GM04504 (cell line): ENCODE measurements at places on chromosomes 6 and 20.

DNA sequence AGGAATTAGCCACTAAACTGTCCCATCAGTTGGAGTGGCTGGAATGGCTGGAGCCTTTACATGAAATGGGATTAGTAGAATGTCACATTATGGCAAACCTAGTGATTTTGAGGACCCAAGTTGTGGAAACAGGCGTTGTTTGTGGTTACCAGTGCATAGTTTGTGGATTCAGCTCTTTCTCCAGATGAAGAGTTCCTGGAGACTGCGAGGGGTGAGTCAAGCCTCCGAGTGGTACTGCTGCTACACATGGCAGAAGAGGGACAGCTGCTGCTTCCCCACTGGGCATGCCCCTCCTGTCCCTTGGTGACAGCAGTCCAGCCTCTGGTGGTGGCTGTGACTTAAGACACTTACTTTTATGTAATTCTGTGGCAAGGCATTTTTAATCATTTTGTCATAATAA, 94.2 kb upstream of the SCP2D1 start:
- peak; percentile 43 for DNase-seq

GRCh38 chr6:10838794-10839333, 525 bp upstream of the MAK start:
- DNase-seq: no peak

DNA sequence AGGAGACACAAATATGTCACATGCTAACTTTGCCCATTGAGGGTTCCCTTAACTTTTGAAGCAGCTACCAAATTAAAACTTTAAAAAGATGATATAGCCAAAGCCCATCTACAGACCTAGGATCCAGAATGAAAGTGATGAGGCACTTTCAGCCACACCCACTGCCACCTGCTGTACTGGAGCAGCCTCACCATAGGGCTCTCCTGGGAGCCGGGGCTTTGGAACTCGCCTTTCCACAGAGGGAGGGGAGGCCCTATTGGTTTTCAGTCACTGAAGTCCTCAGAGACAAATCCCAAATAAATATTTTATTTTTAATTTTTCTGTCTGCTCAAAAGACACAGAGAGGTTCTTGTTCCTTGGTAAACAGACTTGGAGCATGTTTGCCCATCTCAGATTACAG, 238.1 kb upstream of the TAB2 start:
- no peak for DNase-seq

DNA sequence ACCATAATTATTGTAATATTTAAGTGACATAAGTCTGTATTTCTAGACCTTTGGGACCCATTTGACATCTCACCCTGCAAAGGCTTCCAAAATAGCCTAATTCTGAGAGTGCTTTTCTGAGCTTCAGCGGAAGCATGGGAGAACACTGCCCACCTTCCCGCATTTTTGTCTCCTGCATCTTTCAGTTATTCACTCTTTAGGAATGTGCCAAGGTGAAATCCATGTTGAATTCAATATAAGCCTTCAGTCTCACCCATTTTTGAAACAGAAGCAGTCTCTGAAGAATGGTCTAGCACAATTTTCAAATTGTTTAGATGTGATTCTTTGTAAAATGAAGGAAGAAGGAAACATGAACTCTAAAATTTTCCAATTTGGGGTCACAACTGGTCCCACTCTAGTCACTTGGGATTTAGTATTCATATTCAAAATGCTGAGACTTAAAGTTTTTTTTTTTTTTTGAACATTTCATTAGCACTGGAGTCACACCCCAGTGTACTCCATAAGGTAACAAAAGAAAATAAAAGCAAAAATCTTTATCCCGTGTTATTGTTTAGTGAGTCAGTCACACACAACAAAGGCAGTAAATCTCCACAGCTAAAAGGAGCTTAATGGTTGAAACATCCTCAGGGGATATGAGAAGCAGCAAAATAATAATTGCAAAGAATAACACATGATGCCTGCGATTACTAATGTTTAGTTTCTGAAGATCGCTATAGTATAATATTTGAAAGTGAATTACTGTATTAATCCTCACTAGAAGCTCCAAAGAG, 479.9 kb upstream of the BTBD3 start:
- no peak for DNase-seq

DNA sequence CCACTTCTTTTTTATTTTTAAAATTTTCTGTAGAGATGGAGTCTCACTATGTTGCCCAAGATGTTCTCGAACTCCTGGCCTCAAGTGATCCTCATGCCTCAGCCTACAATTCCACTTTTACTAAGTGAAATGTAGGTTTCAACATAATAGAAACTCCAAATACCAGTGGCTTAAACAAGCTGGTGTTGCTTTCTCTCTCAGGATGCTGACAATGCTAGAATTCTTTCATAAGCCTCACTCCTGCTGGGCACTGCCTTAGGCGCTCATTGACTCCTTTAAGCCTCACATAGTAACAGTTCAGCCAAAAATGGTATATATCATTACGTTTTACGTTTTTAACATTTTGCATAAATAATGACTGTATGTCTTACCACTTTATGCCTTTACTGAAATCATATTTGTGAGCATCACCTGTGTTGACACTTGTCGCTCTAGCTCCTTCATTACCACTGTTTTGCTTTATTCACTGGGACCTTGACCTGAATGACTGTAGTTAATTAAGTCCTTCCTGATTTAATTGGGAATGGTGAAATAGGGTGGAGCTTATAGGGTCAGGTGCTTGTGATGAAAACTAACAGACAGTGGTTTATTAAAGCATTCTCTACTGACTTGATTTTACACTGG, 3.9 kb upstream of the CST9 start:
- DNase-seq: no peak

DNA sequence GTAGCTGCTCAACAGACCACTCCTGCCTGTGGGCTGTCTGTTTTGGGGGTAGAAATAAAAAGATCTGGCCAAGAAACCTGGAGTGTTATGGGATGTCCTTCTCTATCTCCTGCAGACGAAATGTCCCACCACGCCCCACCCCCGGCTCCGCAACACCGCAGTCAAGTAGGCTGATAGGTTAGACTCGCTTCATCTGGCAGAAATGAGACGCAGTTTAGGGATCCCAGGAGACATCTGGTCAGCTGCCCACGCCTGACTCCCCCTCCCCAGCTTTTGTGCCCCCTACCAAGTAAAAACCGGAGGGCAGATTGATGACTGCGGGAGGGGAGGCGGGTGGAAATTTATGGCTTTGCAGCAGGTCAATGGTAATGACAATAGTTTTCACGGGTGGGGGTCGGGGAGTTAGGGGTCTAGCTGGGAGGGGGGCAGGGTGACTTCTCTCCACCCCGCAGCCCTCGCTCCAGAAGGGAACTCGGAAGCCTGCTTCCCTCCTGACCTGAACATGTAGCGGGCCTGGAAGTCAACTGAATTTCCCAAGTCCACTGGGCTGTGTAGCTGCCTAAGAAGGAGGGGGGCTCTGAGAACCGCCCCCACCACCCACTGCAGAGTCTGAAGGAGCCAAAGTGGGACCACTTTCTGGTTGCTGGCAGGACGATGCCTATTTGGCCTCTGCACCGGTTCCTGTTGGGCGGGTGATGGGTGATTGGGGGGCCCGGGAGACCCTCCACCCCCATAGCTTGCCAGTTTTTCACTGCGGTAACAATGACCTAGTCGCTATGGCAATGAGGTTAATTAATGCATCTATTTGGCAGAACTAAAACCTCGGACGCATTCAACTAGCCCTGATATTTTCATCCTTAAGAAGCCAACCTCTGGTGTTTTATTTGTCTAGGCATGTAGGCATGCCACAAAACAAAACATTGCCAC, 25.7 kb downstream of the PMEPA1 start:
- DNase-seq: no peak

DNA sequence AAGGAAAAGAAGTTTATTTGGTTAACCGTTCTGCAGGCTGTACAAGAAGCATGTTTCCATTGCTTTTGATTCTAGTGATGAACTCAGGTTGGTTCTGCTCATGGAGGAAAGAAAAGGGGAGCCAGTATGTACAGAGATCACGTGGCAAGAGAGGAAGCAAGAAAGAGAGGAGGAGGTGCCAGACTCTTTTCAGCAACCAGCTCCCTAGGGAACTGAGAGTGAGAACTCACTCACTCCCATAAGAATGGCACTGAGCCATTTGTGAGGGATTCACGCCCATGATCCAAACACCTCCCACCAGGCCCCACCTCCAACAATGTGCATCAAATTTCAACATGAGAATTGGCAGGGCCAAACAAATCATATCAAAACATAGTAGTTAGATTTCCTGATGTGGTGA, 649.1 kb downstream of the EPM2A start:
- DNase-seq: no peak

- no peak for DNase-seq
These were observed 2.0 kb downstream of the MMP9 start for GRCh38 chr20:46010491-46011391.

DNA sequence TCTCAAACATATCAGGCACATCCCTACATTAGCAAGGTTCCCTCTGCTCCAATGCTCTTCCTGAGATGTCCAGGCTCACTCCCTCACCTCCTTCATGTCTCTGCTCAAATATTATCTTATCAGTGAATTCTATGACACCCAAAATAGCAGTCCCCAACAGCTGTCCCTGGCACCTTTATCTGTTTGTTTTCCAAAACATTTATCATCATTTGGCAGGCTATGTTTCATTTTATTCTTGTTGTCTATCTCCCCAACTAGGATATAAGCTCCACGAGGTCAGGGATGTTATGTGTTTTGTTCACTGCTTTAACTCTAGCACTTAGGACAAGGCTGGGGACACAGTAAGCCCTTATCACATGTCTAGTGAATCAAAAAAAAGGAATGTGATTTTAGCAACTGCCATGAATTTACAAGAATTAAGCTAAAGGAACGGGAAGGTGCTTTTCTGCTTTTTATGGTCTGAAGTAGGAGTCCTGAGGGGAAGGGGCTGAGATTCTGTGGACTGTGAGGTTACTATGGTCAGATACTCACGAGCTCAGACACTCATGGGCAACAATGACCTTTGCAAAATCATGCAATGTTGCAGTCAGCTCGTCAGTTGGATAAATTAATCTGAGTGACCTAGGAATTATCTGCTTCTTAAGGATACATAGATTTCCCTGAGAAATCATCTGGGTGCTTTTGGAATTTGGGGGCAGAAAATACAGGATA, 1.9 kb upstream of the IL22RA2 start:
- DNase-seq: no peak

DNA sequence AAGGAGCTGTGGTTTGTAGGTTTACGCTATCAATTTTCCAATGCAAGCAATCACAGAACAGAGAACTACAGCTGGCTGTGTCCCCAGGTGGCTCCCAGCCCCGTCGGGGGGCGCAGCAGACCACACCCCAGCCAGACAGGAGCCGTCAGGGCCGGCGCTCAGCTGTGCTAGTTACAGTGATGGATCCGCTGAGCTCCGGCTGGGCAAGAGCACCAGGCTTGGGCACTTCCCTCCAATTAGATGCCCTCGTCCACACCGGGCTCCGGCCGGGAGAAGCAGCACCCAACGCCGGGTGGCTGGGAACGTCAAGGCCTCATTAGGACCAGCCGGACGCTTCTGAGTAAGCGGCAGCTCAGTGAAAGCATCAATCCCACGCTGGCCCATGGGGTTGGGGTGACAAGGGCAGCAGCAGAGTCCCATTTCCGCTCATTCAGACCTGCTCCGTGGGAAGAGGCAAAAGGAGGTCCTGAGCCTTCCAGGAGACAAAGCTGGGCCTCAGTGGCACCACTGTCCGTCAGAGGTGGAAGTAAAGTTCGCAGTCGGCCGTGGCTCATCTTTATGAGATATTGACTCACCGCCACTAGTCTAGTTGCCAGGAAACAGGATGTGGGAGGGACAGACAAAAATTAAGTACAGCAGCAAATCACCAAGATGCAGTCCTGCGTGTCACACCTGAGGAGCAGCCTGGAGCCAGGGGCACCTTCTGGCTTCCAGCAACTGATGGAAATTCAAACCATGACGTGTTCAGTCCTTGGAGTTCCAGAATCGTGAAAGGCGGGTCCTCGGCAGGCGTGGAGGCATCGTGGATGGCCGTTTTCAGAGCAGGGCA, 164.1 kb downstream of the TAF4 start:
- DNase-seq: peak; percentile 4

- no peak for DNase-seq
These were observed 154.7 kb downstream of the JARID2 start for GRCh38 chr6:15400572-15401004.

DNA sequence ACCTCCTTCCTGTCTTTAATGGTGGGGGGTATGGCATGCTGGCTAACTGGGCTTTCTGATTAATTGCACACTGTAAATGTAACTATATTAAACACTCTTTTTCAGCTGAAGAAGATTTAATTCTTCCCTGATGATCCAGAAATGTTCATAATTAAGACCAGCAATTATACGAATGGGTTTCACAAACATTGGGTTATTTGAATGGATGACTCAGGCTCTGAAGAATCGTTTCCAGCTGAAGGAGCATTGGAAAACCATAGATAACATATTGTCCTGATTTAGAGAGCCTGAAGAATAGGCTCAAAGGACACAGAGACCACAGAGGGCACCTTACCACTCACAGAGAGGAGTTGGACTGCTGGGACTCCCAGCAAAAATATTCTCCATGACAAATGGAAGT, 130.7 kb upstream of the SSTR4 start:
- no peak for DNase-seq

- no peak for DNase-seq
These were observed 59.2 kb downstream of the TAF4 start for GRCh38 chr20:62006482-62006881.

DNA sequence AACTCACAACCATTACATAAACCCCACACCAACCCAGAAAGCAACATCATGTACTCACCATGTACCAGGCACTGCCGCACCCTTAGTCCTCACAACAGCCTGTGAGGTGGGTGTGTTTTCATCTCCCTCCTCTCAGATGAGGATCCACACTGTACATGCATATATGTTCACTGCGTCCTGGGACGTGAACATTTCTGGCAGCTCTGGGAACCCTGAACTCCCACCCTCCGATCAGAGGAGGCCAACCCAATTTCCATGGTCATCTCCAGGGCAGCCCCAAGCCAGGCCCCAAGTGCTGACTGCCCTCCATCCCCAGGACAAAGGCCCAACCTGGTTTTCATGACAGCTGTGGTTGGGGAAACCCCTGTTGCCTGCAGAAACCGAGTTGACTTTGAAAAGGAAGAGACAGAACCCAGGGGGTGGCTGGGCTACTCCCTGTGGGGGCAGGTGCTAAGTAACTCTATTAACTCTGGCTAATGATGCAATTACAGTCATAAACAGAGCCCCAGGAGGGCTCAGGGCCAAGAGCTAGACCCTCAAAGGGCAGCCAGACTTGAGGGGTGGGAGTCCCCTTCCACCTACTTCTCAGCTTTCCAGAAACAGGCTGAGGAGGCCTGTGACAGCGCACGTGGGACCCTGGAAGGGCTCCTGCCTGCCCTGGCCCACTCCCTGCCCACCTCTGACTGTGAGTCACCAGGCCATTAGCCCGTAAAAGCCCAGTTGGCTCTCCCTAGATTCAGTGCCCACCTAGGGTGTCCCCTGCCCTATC, 2.6 kb downstream of the TFEB start:
- DNase-seq: no peak

DNA sequence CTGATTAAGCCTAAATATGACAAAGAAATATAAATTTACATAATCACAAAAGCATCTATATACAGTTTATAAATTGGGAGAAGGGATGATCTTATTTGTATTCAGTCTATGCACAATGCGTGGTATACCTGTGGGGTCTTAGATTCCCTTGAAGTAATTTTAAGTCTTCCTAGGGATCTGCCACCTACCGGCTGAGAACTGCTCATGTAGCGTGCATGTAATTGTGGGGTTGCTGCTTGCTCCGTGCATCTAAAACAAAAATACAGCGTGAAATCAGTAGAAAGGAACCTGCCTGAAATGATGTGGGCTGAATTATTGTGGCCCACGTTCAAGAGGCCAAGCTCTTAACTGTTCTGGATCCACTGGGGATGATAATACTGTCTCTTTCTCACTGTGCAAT, 187.3 kb downstream of the MBOAT1 start:
- DNase-seq: no peak
